Thoracic aorta (tissue), 2 donors: ENCODE measurements at places on chromosomes 16 and 17.

GRCh38 chr17:31327534-31328159 is 6.2 kb upstream of the EVI2A start:
- no peak for DNase-seq
- H3K36me3 ChIP-seq, result peaks cover 7% of the 10 kb centered on the region
- H3K27me3 ChIP-seq, result no peaks in the 10 kb centered on the region
- H3K4me1 ChIP-seq, result no peaks in the 10 kb centered on the region
- no peak overlapping the region for H3K4me3 ChIP-seq

- H3K4me3 ChIP-seq, result no peak overlapping the region
- H3K27ac ChIP-seq, result no peak overlapping the region
- no peaks in the 10 kb centered on the region for H3K27me3 ChIP-seq
- DNase-seq, result no peak
These were observed 115.4 kb upstream of the GNAO1 start for GRCh38 chr16:56075732-56076388.

- no peaks in the 10 kb centered on the region for H3K27me3 ChIP-seq
- no peak overlapping the region for H3K4me3 ChIP-seq
- peaks cover 6% of the 10 kb centered on the region for H3K36me3 ChIP-seq
- no peak for DNase-seq
- no peaks in the 10 kb centered on the region for H3K4me1 ChIP-seq
These were observed 20.1 kb upstream of the APRT start for GRCh38 chr16:88831838-88832237.

GRCh38 chr17:72191921-72192799 is 71.3 kb downstream of the SOX9 start:
- no peak overlapping the region for H3K27ac ChIP-seq
- H3K4me3 ChIP-seq, result no peak overlapping the region
- no peaks in the 10 kb centered on the region for H3K36me3 ChIP-seq
- H3K4me1 ChIP-seq, result no peaks in the 10 kb centered on the region
- no peaks in the 10 kb centered on the region for H3K27me3 ChIP-seq

DNA sequence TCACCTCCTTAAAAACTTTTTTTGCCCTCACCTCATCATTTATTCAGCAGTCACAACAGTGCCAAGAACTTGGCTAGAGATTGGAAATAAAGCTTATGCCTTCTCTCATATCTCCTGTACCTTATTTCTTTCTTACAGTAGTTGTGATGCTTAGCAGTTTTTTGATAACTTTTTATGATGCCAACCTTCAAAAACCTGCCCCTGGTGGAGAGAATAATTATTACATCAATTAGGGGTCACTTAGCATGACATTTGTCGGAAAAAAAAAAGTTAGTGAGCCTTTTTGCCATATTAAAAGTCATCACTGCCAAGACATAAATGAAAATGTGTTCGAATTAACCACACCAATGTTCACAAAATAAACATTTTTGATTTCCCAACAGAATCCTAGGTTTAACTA is 296.6 kb downstream of the WWOX start:
- no peaks in the 10 kb centered on the region for H3K27me3 ChIP-seq
- H3K36me3 ChIP-seq, result no peaks in the 10 kb centered on the region
- H3K27ac ChIP-seq, result no peak overlapping the region
- DNase-seq, result no peak
- H3K4me1 ChIP-seq, result peaks cover 4% of the 10 kb centered on the region
- H3K4me3 ChIP-seq, result no peak overlapping the region

- H3K27me3 ChIP-seq, result no peaks in the 10 kb centered on the region
- no peak for DNase-seq
- H3K36me3 ChIP-seq, result no peaks in the 10 kb centered on the region
- no peaks in the 10 kb centered on the region for H3K4me1 ChIP-seq
These were observed 2.0 kb downstream of the DNAI2 start for GRCh38 chr17:74276051-74276476.

- H3K27ac ChIP-seq, result no peak overlapping the region
- no peaks in the 10 kb centered on the region for H3K4me1 ChIP-seq
- DNase-seq, result no peak
These were observed 22.1 kb upstream of the FASN start for GRCh38 chr17:82120148-82120547.

DNA sequence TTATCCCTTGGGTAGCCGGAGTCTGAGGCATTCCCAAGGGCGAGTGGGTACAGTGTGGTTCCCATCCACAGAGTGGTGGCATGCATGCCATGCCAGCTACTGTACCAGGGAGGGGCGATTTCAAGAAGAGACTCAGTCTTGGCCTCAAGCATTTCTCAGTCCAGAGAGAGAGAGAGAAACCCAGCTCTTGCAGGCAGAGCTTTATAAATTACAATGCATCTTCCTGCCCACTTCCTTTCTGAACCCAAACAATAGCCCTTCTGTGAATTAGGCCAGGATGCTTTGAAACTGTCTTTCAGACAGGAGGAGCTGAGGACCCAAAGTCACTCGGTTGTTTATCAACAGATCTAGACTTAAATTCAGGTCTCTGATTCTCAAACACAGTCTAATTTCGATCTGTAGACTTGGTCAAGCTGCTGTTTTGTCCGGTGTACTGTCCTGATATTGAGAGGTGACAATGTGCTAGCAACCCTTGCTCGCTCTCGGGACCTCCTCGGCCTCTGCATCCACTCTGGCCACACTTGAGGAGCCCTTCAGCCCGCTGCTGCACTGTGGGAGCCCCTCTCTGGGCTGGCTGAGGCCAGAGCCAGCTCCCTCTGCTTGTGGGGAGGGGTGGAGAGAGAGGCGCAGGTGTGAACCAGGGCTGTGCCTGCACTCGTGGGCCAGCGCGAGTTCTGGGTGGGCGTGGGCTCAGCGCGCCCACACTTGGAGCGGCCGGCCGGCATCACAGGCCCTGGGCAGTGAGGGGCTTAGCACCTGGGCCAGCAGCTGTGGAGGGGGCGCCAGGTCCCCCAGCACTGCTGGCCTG is 408.0 kb downstream of the UTP18 start:
- no peak overlapping the region for H3K27ac ChIP-seq
- no peaks in the 10 kb centered on the region for H3K36me3 ChIP-seq
- H3K27me3 ChIP-seq, result no peaks in the 10 kb centered on the region
- H3K4me3 ChIP-seq, result no peak overlapping the region
- no peaks in the 10 kb centered on the region for H3K4me1 ChIP-seq

- no peaks in the 10 kb centered on the region for H3K27me3 ChIP-seq
- no peak overlapping the region for H3K4me3 ChIP-seq
- DNase-seq, result no peak
- H3K4me1 ChIP-seq, result peaks cover 6% of the 10 kb centered on the region
- H3K27ac ChIP-seq, result no peak overlapping the region
These were observed 186.5 kb downstream of the LGALS9B start for GRCh38 chr17:20280851-20281250.

DNA sequence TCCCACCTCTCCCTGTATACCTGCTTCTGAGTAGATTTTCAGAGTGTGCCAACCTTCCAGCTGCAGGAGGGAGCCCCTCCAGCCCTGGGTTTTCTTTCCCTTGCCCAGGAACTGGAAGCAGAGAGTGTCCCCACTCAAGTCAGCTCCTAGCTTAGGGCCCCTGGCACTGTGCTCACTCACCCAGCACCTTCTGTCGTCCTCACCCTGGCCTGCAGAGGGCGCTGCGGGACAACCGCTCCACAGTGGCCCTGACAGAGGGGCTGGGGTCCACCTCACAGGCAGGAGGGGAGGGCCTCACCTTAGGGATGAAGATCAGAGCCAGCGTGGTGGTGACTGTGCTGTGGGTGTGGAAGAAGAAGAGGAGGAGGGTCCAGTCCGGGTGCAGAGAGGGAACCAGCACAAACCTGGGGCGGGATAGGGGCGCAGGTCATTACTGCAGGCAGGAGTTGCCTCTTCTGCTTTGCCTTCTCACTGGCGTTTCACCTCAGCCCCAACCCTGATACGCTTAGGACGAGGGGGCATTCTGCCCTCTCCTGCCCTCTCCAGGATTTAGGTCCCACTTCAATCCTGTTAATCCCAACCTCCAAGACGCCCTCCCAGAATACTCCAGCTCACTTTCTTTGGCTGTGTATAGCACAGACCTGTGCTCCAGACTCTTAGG is 10.0 kb downstream of the GPR179 start:
- no peak overlapping the region for H3K27ac ChIP-seq
- no peak for DNase-seq
- no peak overlapping the region for H3K4me3 ChIP-seq
- no peaks in the 10 kb centered on the region for H3K4me1 ChIP-seq

GRCh38 chr17:76579281-76579680 is 6.4 kb downstream of the ST6GALNAC2 start:
- H3K4me3 ChIP-seq, result no peak overlapping the region
- H3K27ac ChIP-seq, result no peak overlapping the region
- no peaks in the 10 kb centered on the region for H3K27me3 ChIP-seq

- H3K36me3 ChIP-seq, result no peaks in the 10 kb centered on the region
- peaks cover 11% of the 10 kb centered on the region for H3K4me1 ChIP-seq
- no peak for DNase-seq
- H3K27ac ChIP-seq, result peak overlapping the region; percentile 39
- H3K4me3 ChIP-seq, result no peak overlapping the region
- no peaks in the 10 kb centered on the region for H3K27me3 ChIP-seq
These were observed 2.8 kb upstream of the NHERF1 start for GRCh38 chr17:74745548-74746177.

DNA sequence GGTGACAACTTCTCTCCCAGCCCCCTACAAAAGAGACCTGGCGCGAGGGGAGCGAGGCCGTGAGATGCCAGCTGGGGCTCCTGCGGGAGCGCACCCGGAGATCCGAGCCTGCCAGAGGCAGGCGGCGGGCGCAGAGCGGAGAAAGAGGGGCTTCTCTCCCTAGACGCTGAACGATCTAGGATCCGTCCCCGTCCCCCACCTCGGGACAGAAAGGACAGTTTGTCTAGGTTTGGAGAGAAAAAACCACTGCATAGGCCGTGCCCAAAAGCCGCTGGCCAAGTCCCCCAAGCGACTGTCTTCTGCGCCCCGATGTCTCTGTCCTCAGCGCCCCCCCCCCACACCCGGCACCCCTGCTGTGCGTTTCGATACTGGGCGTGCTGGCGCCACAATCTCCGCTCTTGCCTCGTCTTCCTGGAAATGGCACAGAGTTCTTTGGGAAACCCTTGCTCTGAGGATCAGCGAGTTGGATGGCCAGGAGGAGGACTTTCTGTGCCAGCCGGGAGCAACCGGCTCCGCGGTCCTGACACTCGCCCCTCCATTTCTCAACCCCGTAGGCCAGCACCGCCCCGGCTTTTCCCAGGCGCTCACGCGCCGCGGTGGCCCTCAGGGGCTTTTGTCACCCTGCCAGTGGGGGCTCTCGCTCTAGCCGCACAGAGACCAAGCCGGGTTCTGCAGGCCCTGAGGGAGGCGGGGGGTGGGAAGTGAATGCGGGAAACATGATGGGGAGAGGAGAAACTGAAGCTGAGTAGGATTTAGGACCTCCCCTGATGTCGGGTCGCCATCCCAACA is 1.0 kb downstream of the SSTR2 start:
- peak overlapping the region; percentile 59 for H3K4me3 ChIP-seq
- DNase-seq, result no peak
- H3K4me1 ChIP-seq, result peaks cover 17% of the 10 kb centered on the region
- H3K27ac ChIP-seq, result no peak overlapping the region

DNA sequence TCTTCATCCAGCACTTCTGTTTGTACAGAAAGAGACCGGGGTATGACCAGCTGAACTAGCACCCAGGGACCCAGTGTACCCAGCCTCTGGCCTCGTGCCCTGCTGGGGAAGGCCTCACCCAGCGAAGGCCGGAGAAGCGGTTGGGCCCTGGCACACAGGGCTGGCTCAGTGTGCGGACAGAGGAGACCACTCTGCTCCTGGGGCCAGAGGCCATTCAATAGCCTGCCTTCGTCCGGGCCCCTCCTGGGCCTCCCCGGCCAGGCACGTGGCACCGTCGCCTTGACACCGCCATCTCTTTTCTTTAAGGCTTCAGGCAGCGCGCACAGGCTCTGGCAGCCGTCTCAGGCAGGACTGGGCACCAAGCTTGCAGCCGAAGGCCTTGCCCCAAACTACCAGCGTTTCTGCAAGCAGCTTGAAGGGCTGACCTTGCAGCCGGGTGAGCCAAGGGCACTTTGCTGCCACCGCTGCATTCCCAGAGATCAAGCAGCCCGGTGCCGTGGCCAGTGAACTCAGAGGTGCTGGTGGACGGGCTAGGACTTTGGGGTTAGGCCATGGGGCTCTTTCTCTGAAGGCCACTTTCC is 8.0 kb downstream of the TAX1BP3 start:
- DNase-seq, result no peak
- H3K4me3 ChIP-seq, result no peak overlapping the region
- H3K27ac ChIP-seq, result peak overlapping the region; percentile 91
- no peaks in the 10 kb centered on the region for H3K27me3 ChIP-seq

DNA sequence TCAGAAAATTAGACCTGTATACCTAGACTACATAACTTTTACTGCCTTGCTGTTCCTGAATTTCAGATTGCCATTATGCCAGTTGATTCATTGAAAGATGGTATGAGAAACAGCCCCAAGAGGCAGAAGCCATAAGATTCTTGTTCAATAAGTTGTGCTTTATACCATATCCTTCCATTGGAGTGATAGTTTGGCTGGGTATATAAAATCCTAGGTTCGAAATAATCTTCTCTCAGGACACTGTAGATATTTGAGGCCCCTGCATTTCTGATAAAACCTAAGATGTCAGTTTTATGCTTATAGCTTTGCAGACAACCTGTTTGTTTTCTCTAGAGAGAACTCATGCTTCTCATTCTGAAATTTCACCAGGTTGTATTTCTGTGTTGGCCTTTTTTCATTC is 9.6 kb upstream of the SDK2 start:
- H3K27me3 ChIP-seq, result no peaks in the 10 kb centered on the region
- no peak overlapping the region for H3K4me3 ChIP-seq
- DNase-seq, result no peak
- no peaks in the 10 kb centered on the region for H3K4me1 ChIP-seq

GRCh38 chr17:64554028-64554637 is 47.4 kb downstream of the CEP95 start:
- peaks cover 15% of the 10 kb centered on the region for H3K36me3 ChIP-seq
- no peaks in the 10 kb centered on the region for H3K4me1 ChIP-seq
- H3K4me3 ChIP-seq, result no peak overlapping the region
- no peak for DNase-seq
- H3K27me3 ChIP-seq, result no peaks in the 10 kb centered on the region

DNA sequence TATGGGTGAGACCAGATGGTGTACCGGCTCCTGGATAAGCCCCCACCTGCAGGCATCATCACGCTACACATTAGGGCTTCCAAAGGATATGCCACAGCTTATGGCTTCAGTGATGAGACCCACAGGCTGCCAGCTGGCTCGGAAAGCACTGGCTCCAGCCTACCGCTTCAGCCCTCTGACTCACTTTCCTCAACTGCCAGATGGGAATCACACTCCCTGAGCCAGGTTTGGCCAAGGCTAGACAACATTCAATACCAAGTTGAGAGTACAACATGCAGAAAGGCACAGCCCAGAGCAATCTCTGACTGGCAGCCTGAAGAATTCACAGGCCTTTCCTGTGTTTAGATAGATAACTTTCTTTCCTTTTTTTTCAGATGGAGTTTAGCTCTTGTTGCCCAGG is 10.3 kb downstream of the CENPV start:
- no peak overlapping the region for H3K4me3 ChIP-seq
- no peaks in the 10 kb centered on the region for H3K4me1 ChIP-seq
- DNase-seq, result no peak

- no peak for DNase-seq
- H3K4me1 ChIP-seq, result peaks cover 80% of the 10 kb centered on the region
- H3K36me3 ChIP-seq, result no peaks in the 10 kb centered on the region
- no peak overlapping the region for H3K4me3 ChIP-seq
- H3K27ac ChIP-seq, result peak overlapping the region; percentile 40
- H3K27me3 ChIP-seq, result no peaks in the 10 kb centered on the region
These were observed 10.0 kb upstream of the NAGLU start for GRCh38 chr17:42526031-42526444.

GRCh38 chr17:28986714-28987655 is 18.8 kb downstream of the SEZ6 start:
- no peak overlapping the region for H3K4me3 ChIP-seq
- no peak for DNase-seq

GRCh38 chr17:82051776-82052637 is at the start of the genes GPS1 and RFNG:
GPS1 (plus strand) TSS chr17:82051898; CDS start chr17:82051932, 34 bp downstream.
RFNG (minus strand) TSS chr17:82051811; CDS start chr17:82051766, 45 bp downstream.
- DNase-seq, result no peak
- no peaks in the 10 kb centered on the region for H3K27me3 ChIP-seq
- H3K27ac ChIP-seq, result no peak within 1 kb of the TSS
- H3K36me3 ChIP-seq, result peaks cover 39% of the 10 kb centered on the region
